ENCODE measurements at places on chromosomes 3 and 15. TPM values are rescaled to one million over a fixed set of nuclear protein-coding genes. Genes with fewer than 3 reads are reported as not detected.

- DNase-seq: peak; percentile 63
Observed at GRCh38 chr15:101540480-101541239, 51.2 kb upstream of the PCSK6 start.

GRCh38 chr3:149494759-149495580 is 20.5 kb downstream of the TM4SF4 start:
- no peak for DNase-seq

DNA sequence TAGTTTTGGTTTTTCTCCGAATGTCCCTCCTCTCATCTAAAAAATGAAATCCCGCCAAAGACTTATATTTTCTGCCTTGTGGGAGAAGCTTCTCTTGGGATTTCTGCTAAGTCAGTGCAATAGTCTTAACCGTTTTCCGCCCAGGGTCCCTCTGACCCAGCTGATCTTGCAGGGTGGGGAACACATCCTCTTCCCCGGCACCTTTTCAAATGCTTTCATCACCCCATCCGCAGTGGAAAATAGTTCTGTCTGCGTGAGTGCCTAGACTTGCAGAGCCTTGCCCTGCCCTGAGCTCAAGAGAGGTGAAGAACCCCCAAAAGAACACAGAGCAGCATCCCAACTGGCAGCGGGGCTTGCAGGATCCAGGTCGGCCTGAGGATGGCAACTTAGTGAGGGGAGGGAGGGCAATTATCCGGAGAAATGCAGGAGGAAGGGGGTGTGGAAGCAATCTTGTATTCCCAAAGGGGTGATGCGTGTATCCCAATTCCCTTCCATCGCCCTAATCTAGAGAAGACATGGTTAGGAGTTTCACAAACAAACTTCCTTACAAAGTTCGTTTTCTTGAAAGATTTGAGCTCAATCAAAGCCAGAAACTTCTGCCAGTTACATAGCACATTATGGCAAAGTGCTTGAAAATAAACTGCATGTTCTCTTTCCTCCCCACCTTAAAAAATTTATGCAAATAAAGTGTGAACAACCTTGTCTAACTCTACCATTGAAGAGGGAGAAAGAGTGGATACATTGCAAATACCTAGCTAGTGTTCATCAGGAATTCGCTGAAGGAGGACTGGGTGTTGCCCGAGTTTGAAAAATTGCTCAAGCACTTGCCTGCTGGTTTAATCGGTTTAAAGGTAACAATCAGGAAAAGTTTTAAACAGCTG is 79.9 kb downstream of the NR2F2 start:
- no peak for DNase-seq

DNA sequence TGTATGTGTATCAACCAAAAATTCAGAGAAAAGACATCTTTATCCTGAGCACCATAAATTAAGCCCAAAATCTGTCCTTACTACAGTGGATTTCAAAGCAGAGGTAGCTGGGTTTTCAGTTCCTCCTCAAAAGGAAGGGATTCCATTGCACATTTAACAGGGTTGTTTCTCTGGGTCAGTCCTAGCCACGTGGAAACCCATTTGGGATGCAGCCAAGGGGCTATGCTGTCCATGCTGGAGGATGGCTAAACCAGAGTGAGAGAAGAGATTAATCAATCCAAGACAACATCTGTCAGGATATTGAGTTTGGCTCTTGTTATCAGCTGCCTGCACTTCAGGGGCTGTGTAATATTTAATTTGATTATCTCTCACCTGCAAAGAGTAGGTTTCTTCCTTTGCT is 28.1 kb downstream of the LSAMP start:
- no peak for DNase-seq

DNA sequence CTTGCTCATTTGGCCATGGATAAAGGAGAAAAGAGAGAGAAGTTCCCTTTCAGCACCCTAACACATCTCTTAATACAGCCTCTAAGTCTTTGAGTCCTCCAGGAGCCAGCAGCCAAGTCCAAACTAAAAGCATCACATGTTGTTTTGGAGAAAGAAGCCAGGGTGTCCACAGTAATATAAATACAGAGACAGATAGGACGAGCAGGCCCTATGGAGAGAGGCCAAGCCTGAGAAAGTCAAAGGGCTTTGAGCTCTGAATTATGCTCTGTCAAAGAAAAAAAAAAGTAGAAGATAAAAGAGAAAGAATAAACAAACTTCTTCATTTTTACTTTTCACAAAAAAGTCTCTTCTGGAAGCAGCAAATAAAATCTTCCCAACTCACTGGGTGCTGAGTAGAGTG is 92.4 kb upstream of the THBS1 start:
- DNase-seq: peak; percentile 93

The SNTN gene
- polyA plus RNA-seq: not detected

GRCh38 chr3:44179246-44179645 is 62.4 kb upstream of the TOPAZ1 start:
- DNase-seq: no peak

DNA sequence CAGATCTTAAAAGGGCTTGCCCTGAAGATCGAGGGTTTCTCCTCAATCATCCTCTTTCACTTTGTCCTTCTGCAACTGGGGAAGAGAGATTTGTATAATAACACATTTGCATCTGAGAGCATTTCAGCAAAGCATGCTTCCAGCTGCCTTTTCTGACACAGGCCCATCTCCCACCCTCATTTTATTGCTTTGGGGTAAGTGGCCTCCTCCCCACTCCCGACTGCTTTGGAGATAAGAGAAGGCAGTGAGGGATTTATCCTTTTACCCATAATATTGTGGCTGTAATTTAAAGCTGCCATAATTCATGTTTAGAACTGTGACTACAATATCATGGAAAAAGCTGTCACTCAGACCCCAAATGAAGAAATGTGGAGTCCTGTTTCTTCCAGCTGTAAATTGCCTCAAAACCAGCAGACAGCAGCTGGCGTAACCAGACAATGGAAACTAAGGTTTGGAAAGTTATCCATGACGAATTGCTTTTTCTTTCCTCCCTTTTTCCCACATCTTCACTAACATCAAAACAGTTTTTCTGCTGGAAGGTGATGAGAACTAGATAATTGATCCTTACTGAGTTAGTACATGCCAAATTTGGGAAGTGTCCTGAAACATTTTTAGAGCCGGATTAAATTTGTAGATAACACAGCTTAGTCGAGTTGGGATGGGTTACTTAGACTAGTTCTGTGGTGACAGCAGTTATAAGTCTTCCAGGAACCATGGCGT is 104.2 kb upstream of the PFN2 start:
- no peak for DNase-seq

GRCh38 chr3:45580112-45580765 is 14.3 kb upstream of the LIMD1 start:
- DNase-seq: peak; percentile 12

DNA sequence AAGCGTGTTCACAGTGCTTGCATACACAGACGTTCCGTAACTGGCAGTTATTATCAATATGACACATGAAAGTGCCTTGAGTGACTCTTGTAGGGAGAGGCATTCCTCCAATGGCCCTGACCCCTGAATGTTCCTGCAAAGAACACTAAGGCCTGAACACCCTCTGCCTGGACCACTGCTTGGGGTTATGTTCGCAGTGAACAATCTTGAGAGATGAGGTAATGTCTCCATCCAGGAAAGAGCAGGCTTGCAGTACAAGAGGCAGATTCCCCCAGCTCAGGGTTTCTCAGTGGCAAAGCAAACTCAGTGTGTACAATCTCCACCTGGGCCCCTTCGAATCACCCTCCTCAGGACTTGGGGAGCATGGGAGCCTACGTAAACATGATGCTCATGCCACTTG is 324.6 kb downstream of the MAGI1 start:
- no peak for DNase-seq

GRCh38 chr15:44261007-44261706 is 27.4 kb upstream of the GOLM2 start:
- DNase-seq: no peak

The KBTBD8 gene
- 0.60 TPM for polyA plus RNA-seq

The COL8A1 gene
- polyA plus RNA-seq: 0.60 TPM

The CACNA1D gene
- polyA plus RNA-seq: 1.2 TPM

The SH3GL3 gene
- polyA plus RNA-seq: 0.04 TPM

DNA sequence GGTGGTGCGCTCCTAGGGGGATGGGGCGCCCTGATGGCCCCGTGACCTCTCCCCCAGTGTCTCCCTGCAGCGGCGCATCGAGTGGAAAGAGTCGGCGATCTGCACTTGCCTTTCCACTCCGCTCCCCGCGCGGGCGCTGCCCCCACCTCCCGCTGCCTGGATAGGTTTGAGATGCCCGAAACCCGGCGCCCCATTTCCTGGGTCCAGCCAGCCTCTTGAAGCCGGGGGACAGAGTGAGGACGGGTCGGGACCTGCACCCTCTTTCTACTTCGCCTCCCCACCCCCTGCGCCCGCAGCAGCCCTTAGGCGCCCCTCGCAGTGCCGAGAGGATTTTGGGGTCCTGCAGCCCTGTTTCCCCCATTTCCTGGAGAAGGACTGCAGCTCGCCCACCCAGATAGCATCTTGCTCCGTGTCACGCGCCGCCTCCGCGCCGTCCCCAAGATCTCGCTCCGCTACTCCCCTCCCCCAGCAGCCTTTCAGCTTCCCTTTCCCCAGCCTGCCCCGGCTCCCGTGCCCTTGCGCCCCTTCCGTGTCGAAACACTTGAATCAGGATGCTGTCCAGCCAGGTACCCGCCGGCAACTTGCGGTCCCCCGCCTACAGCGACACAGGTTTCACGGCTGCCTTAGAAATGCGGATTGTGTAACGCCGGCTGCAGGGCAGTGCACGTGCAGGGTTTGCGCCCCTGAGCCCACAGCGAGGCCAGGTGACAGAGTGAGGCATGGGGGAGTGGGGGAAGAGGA is 519 bp downstream of the ABHD6 start:
- peak; percentile 88 for DNase-seq

GRCh38 chr3:48504051-48504946 is at the start of gene SHISA5:
TSS of gene SHISA5 (minus strand) at chr3:48504174. CDS start at chr3:48504094, 80 bp downstream.
- DNase-seq: peak; percentile 90

GRCh38 chr3:55725681-55726500 is 238.8 kb upstream of the WNT5A start:
- DNase-seq: no peak

- no peak for DNase-seq
Observed at GRCh38 chr3:137766876-137767537, 2.9 kb downstream of the SOX14 start.

DNA sequence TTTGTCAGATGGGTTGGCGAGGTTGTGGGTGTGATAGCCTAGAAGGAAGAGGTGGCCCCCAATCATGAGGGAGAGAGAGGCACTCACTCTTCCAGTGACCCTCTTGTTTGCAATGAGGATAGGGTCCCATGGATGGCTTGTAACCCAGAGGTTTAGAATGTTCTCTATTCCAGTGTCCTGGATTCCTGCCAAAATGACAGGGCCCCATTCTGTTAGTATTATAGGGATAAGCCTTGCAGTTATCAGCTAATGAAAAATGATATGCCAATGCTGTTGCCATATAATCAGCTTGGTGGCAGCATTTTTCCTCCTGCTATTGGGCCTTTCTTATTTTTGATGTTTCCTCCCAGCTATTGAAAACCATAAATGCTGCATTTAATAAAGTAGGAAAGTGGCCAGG is 23.3 kb upstream of the SENP7 start:
- DNase-seq: no peak

DNA sequence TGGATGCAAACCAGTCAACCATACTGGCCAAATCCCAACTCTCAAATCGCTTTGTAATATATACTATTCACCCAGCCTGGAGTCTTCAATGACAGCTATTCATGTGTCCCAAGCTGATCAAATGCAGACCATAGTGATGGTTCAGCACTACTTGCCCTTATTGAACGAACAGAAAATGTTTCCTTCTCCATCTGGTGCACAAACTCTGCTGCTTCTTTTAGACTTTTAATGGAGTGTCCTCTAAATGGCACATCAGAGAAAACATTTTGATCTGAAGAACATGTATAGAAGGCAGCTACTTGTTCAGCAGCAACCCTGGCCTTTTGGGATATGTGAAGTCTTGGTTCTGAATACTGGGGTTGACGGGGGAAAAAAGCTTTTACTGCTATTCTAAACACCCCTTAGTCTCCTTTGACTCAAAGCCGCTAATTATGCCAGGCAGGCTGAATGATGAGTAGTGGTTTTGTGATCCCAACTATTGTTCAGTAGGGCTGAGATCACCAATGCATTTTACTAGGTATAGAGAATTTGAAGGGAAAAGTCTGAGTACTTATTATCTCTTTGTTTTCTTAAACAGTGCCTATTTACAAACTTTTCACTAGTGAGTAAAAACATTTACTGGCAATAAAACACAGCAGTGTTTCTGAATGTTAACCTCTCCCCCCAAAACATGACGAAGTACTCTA is 781.2 kb downstream of the ROBO1 start:
- DNase-seq: no peak

DNA sequence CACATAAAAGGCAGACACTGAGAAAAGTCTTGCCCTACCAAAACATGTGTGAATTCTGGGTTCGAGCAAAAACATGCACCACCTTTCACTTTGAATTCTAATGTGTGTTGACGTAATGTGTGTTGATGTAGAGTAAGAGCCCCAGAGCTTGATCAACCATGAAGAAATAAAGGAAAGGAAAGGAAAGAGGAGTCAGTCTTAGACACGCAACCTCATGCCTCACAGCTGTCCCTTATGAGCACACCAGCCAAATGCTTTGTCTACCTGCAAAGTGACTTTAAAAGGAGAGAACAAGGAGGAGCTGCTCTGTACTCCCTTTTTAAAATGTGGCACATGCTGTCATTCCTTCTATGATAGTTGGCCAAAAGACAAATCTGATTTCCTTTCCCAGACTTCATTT is 80.8 kb downstream of the RFTN1 start:
- DNase-seq: no peak

The C2CD4B gene
- 1.2 TPM for polyA plus RNA-seq

DNA sequence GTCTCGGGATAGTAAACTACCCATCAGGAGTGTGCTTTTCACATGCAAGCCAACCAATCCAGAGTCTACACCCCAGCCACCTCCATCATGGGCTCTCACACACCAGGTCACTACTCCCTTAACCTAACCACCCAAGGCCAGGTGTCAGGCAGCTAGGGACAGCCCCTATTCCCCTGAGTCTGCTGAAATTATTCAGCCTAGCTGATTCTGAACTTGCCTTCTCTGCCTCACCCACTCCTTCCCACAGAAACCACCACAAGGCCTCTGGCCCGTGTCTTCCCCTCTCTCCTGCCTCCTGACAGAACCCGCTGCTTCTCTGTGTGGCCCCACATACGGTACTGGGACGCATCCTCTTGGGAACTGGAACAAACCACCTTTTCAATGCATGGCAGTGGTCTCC is 82.1 kb downstream of the PCSK6 start:
- no peak for DNase-seq

DNA sequence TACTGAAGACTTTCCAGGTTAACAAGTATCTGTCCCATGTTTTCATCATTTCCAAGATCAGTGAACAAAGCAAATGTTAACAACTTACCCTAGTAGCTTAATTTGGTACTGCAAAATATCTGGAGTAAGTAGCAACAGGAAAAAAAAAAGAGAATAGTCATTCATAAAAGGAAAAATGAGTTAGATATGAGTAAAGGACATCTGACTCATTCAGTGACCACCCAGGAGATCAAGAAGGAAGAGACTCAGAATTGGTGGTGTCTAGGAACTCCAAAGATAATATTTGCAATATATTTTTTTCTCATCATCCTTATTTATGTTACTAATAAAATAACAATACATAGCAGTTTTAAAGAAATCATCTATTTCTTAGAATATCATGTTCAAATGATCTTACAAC is 253.8 kb upstream of the COL8A1 start:
- DNase-seq: no peak

GRCh38 chr3:128426128-128426921 is 40.4 kb downstream of the DNAJB8 start:
- DNase-seq: no peak
